ENCODE measurements at places on chromosomes 6 and 20.

DNA sequence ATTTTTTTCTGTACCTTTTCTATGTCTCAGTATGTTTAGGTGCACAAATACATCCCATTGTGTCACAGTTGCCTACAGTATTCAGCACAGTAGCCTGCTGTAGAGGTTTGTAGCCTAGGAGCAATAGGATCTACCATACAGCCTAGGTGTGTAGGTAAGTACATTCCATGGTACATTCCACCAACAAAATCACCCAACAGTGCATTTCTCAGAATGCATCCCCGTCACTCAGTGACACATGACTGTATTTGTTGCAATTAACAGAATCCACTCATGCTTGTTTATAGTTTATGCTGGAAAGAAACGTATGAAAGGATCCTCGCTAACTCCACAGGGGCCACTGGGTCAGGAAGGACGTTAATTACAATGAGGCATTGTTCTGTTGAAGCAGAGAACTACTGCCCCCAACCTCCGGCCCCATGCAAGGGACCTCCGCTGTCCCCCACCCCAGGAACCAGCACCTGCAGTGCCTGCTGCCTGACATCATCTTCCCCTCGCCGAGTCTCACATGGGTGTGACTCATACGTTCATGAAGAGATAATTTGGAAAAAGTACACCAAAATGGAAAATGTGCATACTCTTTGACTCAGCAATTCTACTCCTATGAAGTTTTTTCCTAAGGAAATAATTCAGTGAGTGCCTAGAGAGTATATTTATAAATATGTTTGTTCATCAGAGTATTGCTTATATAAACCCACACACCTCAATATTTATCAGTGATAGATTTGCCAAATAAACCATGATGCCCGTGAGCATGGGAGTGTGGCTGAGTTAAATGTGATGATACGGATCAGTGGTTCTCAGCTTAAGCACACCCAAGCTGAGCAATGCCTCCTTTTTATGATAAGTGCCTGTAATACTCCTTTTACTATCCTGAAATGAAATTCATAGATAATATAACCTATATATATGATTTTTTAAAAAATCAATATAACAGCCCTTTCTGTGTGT is 156.4 kb upstream of the ECI2 start:
- DNase-seq, result no peak

DNA sequence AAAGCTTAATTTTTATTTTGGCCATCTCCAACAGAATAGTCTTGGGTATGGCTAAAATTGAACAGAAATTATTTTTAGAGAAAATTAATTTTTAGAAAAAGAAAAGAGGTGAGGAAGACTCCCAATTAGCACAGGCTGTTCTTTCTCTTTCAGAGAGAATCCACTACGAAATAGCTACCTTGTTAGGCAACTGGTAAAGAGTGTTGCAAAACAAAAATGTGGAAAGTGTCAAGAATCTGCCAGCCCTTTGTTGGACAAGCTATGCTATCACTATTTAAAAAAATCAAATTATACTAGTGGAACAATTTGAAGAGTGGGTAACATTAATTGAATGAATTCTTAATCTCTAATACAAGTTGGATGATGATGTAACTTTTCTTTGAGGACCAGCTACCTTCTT is 19.2 kb upstream of the ZSCAN9 start:
- no peak for DNase-seq

GRCh38 chr6:129306826-129307225 is 403.2 kb downstream of the ARHGAP18 start:
- DNase-seq, result no peak

DNA sequence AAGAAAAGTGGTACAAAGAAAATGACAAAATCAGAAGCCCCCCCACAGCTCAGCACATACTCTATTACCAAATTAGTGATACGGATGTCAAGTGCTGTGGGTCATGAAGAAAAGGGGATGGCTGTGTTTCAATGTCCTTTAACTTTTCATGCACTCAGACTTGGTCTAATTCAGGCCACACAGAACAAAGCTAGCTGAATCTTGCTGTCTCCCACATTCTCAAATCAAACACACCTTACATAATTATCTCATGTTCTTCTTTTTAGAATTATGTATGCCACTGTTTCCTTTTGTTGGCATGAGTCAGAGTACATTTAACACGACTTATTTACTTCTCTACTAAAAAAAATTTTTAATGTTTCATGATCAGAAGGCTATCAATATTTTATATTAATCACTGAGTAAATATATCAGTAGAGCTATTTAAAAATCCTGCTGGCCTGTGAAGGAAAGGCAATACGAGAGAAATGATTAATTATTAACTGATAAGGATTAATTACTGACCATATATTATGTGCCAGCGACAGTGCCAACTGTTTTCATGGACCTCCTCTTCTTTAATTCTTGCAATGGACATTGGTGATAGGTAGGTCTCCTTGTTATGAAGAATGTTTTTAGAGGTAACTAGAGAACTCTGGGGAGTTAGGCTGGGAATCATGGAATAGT is 596.5 kb upstream of the AGPAT4 start:
- no peak for DNase-seq

DNA sequence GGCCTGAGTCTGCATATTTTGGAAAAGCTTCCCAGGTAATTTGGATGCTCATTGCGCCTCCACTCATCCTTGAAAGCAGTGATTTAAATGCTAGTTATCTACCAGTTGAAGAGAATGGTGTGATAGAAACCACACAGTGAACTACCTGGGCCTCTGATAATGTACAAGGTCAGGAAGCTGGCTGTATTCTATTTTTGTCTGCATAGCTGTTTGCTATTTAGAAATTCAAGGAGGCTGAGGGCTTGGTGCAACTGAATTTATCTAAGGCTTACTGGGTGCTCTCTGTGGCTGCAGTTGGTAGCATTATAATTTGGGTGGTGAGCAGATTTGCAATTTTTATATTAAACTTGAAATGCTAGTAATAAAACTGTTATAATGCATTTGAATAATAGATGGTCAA is 245.6 kb downstream of the KIF16B start:
- no peak for DNase-seq

DNA sequence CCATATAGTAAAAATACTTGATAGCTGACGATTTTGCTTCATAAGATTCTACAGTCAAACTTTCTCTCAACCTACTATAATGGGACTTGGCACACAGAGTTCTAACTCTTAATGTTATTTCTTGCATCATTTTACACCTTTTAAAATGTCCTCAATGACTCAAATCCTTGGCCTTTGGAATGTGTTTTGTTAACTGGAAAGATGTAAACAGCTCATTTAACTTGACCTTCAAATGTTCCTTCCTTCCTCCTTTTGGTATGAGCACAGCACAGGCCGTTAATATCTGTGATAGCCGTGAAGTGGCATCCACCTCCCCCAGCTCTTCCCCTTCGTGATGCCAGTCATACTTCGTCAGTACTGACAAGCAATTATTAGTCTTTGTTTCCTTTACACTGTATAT is 972.0 kb upstream of the CITED2 start:
- no peak for DNase-seq

- no peak for DNase-seq
Measured at GRCh38 chr6:133673056-133673455, 215.9 kb upstream of the TCF21 start.

GRCh38 chr6:157428427-157429202 is 47.6 kb downstream of the ZDHHC14 start:
- DNase-seq, result no peak

Measured in activated gamma-delta T cell treated with anti-CD3 and anti-CD28 coated beads, Interleukin-2, amount 50 U/mL, for 16 hours (primary cell).